ENCODE measurements at places on chromosomes 11 and 22.

DNA sequence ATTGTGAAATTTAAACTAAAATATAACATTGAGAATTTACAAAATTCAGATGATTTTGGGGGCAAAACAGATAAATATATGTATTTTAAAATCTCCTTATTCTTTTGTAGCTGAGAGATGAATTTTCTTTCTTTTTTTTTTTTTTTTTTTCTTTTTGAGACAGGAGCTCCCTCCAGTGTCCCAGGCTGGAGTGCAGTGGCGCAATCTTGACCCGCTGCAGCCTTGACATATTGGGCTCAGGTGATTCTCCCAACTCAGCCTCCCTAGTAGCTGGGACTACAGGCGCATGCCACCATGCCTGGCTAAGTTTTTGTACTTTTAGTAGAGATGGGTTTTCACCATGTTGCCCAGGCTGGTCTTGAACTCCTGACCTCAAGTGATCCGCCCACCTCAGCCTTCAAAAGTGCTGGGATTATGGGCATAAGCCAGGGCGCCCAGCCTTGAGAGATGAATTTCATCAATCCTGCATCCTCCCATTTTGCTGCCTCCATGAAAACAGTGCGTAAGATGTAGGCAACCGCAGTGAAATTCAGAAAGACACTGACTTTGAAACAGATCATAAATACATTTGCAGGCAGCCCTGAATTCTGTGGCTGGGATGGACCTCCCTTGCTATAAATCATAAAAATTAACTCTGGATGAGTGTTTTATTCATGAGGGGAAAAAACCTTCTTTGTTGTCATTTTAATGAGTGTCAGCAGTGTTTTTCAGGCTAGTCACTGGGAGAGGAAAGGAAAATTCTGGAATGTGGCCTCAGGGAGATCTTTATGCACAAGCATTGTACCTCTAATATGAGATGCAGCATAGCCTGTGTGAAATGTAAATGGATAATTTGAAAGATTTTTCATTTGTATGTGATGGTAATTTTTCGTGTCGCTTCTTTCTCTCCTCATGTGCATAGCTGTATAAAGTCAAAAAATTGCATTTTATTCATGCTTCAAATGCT lies 14.4 kb downstream of the ELMOD1 start:
- no peak for DNase-seq

GRCh38 chr22:41781507-41781906 lies 19.0 kb upstream of the CCDC134 start:
- no peak for DNase-seq

GRCh38 chr11:66412110-66412509 lies 8.7 kb upstream of the NPAS4 start:
- DNase-seq = no peak

GRCh38 chr11:13126430-13126829 lies 117.3 kb downstream of the RASSF10 start:
- DNase-seq = peak; percentile 56

GRCh38 chr11:118289401-118289800 lies 15.1 kb upstream of the CD3E start:
- DNase-seq = no peak

- DNase-seq = no peak
These were observed 127.9 kb upstream of the SYT13 start for GRCh38 chr11:45414088-45414487.

- peak; percentile 7 for DNase-seq
These were observed 772 bp downstream of the NAV2 start for GRCh38 chr11:19713196-19714021.

- DNase-seq = no peak
These were observed 16.6 kb downstream of the ARHGEF17 start for GRCh38 chr11:73324665-73325035.

DNA sequence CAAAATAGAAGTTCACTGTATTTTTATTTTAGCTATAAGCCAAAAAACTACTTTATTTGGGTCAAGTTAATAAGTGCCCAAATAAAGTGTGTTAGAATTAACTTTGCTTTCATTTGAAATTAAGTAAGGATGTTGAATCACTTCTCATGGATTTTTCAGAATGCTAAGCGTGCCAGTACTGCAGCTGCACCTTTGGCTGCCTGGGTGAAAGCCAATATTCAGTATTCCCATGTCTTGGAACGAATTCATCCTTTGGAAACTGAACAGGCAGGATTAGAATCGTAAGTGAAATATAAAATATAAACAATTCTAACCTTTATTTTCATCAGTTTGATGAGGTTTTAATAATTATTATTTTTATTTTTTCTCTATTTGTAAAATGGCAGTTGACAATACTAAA lies 113.6 kb downstream of the DYNC2H1 start:
- no peak for DNase-seq

- peak; percentile 48 for DNase-seq
These were observed 658 bp upstream of the ARFGAP2 start for GRCh38 chr11:47177229-47177845.

- DNase-seq = peak; percentile 18
These were observed 51.6 kb downstream of the ETS1 start for GRCh38 chr11:128535468-128536457.

Measured in NCI-H2081 (cell line).